ENCODE measurements at places on chromosomes 12 and 14.

DNA sequence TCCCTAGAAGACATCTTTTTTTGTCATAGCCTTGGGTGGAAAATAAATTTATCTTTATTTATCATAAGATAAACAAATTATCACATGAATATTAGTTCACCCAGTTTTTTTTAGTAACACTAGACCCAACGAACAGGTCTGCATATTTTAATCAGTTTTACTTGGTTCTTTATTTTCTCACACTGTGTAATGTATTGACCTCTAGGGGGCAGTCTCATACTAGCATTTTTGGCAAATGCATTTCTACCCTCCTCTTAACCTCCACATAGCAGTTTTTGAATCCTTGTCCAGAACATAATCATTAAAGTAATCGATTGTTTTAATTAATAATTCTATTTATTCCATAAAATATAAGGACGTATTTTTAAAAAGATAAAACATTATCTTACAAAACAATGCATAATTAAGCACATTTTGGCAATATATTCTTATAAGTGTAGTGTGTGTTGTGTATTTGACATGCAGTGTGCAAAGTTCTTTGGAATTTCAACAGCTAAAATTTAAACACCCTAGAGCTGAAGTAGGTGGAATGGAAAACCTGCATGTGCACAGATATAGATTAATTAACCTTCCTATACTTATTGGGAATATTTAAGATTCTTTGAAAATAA, 31.6 kb upstream of the PTPRQ start:
- peak; percentile 59 for DNase-seq

DNA sequence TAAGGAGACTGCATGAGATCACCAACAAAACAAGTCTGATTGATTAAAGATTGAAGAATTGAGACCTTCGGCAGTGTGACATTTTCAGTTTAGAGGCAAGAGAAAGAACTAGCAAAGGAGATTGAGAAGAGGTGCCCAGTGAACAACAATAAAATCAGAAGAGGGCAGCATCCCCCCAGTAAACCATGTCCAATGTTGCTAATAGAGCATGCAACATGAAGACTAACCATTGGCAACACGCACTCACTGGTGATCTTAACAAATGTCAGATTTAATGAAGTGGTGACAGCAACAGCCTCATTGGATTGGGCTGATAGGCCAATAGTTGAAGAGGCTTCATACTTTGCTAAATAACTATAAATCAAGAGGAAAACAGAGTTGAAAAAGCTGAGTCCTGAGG, 20.7 kb upstream of the TAS2R14 start:
- DNase-seq, result no peak

- no peak for DNase-seq
Measured at GRCh38 chr12:31797230-31797872, 68.5 kb upstream of the AMN1 start.

GRCh38 chr14:68479247-68479646, 313.6 kb downstream of the ZFP36L1 start:
- no peak for DNase-seq

- no peak for DNase-seq
Measured at GRCh38 chr12:10635306-10635705, 21.9 kb upstream of the MAGOHB start.

DNA sequence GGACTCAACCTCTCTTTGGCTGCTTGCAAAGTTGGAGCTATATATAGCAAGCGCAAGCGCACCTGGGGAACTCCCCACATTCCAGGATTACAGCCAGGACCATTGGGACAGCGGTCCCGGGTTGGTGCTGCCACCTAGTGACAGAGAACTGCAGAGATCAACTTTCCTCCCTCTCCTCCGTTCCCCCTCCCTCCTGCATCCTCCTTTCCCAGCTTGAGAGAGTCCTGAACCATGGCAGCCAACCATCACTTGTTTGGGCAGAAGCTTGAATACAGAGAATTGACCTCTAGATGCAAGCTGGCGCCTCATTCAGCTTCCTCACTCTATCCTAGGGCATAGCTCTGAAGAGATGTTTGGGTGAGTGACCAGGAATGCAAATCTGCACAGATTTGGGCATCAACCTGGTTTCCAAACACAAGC, 17.4 kb upstream of the FLVCR2 start:
- peak; percentile 50 for DNase-seq

DNA sequence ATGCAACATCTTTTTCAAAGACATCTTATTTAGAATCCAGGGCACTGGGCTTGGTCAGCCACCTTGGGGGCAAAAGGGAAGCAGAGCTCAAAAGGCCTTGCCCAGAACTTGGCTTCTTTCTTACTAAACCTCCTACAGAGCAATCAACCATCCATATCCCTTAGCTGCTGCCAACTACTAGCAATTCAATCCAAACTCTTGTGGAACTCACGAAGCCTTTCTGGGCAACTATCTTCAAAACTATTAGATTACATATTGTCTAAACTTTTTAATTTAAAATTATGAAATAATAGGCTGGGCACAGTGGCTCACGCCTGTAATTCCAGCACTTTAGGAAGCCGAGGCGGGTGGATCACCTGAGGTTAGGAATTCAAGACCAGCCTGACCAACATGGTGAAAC, 95.5 kb downstream of the PAWR start:
- DNase-seq, result no peak

- DNase-seq, result peak; percentile 31
Measured at GRCh38 chr12:94621662-94622359, 28.5 kb downstream of the TMCC3 start.

DNA sequence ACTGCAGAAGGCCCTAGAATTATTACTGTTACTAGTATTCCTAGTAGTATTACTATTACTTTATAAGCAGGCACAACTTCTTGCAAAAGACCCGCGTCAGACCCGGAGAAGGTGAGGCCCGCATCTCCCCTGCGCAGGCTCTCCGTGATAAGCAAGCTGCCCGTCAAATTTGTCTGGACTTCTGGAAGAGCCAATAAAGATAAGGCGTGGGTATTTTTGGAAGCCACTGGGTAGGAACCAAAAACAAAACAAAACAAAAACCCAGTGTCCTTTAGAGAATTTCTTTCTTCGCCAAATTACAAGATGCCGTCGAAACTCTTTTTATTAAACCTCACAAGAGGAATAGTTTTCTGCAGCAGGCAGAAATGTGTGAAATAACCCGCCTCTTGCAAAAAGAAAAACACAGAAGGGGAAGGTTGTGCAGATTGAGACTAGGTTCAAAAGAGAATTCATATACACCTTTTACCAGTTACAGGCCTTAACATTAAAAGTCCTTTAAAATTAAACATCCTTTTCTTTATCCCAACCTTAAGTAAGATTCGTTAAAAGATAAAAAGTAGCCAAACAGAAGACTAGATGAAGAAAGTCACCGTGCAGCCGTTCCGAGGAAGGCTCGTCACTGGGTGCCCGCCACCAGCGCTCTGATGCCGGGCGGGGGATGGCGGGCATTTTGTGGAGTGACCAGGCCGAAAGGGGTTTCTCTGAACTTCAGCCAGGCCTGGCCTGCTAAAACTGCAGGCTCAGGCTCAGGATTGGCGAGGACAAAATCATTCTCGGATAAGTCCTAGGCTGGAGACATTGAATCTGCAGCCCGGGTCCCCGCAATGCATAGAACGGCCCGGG, 1.6 kb downstream of the TBX5 start:
- peak; percentile 46 for DNase-seq

DNA sequence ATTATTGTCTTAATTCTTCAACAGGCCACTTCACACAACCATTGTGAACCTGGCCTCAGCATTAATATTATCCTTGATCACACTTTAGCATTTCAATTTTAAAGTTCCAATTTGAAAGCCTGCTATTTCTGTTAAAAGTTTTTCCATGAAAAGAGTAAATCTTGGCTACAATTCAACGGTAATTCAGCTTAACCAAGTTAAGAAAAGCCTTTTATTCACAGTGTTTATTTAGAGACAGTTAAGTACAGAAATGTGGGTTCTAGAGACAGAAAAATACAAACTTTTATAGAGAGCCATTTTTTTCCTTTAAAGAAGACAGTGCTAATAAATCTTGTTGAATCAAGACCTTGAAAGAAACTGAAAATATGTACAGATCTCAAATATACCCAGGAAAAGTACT, 103.9 kb downstream of the NPAS3 start:
- DNase-seq, result no peak

DNA sequence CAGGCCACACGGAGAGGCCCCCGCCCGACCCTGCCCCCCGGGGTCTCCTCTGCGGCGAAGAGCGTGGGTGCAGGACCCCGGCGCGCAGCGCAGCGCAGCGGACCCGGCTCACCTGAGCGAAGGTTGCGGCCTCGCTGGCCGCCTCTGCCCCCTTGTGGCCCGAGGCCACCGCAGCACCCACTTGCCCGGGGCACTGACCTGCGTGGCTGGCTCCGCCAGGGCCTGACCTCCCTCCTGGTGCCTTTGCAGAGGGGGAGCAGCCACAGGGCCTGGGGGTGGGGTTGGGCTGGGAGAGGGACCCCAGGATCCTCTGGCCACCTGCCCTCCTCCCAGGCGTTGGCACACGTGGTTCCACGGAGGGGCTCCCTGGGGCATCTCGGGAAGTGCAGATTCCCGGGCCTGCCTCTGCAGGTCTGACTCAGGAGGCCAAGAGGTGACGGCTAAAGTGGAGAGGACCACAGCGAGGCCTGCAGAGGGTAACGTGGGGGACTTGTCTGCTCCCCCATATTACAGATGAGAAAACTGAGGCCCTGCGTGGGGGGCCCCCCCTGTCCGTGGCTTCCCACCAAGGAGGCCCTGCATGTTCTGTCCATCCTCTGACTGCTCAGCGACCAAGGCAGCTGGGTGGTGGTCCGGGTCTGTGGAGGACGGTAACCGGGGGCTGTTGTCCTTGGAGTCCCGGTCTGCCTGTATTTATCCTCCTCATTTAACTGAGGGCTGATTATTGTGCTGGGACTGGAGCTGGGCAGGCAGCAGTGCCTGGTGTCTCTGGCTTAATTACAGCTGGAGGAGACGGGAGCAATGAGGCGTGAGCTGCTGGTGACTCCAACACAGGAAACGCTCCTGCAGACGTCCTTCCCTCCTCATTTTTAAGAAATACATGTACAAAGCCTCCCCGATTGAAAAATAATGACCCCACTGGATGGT, 67.9 kb upstream of the BEGAIN start:
- DNase-seq, result no peak

- no peak for DNase-seq
Measured at GRCh38 chr14:87079416-87079815, 913.6 kb downstream of the GALC start.

DNA sequence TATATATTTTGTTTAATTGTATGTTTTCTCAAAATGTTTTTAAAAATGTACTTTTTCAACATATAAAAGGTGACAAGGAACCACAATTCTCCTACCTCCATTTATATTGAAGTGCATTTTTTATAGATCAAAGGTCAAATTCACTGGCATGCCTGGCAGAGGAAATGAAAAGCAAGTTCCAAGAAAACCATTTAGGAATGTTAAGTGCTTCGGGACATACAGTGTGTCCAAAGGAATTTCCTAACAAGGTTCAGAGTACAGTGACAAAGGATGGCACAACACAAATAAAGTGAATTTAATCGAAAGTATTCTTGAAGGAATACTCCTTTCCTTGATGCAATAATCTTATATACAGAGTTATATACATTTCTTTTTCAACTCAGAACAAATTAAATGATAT, 242.3 kb downstream of the CCER1 start:
- DNase-seq, result no peak

DNA sequence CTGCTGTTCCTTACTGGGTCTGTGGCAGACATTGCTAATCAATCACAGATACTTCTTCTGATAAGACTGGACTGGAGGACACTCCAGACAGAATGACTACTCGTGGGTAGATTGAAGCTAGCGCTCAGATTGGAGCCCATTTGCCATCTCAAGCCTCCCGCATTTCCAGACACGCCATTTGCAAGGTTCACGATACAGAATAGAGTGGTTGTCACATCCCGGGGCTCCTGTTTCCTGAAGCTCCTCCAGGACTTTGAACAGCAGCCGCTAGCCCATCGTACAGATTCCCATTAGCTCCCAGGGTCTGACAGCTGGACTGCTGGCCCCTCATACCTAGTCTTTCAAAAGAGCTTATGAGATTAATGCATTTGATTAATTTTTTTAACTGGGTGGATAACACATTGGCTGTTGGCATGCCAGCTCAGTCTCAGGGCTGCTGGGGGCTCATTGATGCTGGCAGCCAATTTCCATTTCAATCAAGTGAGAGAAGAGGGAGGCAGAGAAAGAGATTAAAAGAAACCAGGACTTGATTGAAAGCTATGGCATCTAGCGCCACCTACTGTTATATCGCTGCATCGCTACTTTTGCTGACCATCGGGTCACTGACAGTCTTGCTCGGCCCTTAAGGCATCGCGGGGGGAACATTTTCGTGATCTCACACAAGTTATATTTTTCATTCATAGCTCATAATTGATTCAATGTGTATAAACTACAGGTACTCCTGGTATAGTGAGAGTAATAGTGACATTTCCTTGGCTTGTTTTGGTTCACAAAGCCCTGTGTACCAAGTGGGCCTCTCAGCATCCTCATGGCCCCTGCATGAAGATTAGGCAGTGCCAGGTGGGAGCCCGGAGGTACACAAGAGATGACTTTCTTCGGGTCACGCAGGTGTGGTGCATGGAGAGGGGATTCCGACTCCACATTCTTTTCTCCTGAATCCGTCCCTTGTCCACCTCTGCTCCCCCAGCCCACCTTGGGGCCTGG, 78.6 kb downstream of the CCDC60 start:
- peak; percentile 37 for DNase-seq

DNA sequence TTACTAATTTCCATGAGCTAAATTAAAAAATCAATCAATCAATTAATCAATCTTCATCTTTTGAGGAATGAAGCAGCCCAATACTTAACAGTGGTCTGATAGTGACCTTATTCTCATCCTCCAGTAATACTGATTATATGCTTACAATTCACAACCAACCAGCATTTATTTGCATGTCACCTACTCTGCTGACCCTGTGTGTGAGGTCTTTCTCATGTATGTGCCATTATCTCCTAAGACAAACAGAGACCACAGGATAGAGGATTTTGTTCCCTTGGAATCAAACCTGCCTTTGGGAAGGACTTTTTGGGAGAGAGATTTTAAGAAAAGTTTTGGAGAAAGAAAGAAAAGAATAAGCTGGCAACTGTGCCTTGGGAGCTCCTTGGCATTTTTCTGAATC, 197.2 kb downstream of the NRXN3 start:
- no peak for DNase-seq

- no peak for DNase-seq
Measured at GRCh38 chr14:54919330-54919729, 16.7 kb upstream of the GCH1 start.

All from fibroblast of skin of abdomen (primary cell).